Stimulated activated CD8-positive, alpha-beta memory T cell treated with anti-CD3 and anti-CD28 coated beads, Interleukin-2, amount 100 ng/mL, for 48 hours (primary cell): ENCODE measurements at places on chromosomes 16 and 17.

- DNase-seq = no peak
These were observed 31.3 kb downstream of the IRF8 start for GRCh38 chr16:85930301-85930700.

DNA sequence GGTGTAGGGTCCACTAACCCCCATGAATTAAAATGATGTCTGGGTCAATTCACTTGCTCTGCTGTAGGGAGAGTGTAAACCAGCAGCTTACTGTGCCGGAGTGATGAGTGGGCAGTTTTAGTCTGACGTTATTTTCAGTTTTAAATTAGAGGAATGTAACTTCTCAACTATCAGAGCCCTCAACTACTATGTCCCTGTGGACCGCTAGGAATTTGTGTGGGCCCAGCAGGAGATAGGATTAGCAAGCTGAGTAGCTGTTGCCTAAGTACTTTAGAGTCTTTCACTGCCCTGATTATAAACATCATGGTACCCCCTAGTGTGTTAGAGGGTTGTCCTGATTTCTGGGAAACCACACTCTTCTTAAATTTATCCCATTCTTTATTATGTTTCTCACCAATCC lies 11.4 kb downstream of the MARVELD3 start:
- DNase-seq = no peak

DNA sequence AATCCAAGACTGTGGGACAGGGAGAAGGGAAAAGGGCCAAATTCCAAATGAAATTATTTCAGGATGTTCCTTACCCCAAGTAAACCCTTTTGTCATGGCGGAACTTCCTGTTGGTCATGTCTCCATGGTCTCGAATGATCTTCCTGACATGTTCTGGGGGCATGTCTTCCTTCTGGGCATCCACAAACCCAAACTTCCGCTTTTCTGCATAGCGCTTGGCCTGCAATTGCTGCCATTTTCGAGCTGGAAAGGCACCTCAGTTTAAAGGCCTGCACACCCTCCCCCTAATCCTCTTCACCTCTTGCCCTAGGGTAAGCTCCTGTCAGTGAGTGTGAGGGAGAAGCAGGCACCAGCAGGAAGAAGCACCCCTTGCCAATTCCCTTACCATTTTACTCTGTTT lies 1.2 kb downstream of the PRPF8 start:
- DNase-seq = no peak

- DNase-seq = no peak
These were observed 8.6 kb upstream of the METTL9 start for GRCh38 chr16:21590796-21591195.

DNA sequence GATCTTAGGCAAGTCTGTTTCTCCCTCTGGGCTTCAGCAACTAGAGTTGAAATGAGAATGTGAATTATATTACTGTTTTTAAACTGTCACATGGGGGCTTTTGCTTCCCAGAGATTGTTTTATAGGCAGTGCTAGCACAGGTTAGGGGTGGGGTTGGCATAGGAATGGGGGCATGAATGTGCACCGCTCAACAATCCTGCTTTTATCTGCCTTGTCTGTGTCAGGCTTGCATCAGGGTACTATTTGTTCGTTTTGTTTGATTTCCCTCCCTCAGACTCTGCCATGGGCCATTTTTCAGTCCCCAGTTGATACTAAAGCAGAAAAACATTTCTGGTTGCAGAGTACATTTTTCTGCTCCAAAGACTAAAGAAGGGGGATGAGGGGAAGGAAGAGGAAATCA lies 34.6 kb upstream of the IRX6 start:
- DNase-seq = no peak

GRCh38 chr17:61149862-61150362 lies 249.7 kb upstream of the TBX2 start:
- DNase-seq = no peak

DNA sequence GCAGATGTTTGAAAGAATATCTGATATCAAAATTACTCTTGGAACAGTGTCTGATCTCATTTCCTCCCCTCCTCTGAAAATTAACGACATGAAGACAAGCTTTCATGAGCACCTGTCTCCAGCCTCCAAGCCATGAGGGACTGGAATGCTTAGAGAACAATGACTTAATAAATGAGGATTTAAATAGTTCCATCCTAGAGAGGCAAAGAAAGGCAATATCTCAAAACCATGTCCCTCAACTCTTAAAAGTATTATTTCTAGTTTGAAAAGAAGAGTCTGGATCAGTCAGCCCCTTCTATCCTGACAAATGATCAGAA lies 137.5 kb downstream of the ANKFN1 start:
- DNase-seq = no peak

- DNase-seq = no peak
These were observed 2.6 kb downstream of the ENO3 start for GRCh38 chr17:4953451-4953961.

- DNase-seq = no peak
These were observed 14.6 kb upstream of the NDRG4 start for GRCh38 chr16:58485184-58485887.

GRCh38 chr16:59242556-59242955 lies 508.4 kb upstream of the GOT2 start:
- no peak for DNase-seq

- no peak for DNase-seq
These were observed 30.1 kb downstream of the UBN1 start for GRCh38 chr16:4877380-4877685.

DNA sequence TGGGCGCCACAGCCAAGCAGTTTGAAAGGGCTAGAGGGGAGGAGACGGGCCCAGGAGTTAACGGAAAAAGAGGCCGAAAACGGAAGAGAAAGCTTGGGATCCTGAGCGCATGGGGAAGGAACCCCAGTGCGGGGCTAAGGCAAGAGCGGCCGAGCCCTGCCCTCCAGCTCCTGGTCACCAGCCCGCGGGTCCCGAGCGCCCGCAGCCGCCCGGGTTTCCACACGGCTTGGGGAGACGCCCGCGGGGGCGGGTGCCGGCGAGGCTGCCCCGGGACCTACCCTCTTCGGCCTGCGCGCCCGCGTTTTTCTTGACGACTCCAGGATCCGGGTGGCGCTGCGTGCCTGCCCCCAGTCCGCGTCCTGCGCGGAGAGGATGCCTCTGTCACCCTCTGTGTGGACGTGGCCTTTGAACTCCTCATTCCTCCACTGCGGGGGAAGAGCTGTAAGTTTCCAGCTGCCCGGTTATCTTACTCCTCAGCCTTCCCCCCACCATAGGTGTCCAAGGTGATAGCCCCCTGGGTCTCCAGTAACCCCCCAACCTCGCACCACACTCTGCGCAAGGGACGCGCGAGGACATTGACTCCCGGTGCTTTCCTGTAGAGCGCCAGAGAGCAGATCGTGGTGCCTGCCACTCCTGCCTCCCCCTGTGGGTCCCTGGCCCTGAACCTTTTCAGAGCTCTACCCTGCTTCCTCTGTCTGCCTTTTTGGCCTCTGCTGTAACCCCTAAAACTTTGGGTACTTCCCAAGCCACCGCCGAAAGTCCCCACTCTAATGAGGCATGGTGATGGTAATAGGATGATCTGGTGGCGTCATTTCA lies 1.7 kb upstream of the CDH11 start:
- no peak for DNase-seq

DNA sequence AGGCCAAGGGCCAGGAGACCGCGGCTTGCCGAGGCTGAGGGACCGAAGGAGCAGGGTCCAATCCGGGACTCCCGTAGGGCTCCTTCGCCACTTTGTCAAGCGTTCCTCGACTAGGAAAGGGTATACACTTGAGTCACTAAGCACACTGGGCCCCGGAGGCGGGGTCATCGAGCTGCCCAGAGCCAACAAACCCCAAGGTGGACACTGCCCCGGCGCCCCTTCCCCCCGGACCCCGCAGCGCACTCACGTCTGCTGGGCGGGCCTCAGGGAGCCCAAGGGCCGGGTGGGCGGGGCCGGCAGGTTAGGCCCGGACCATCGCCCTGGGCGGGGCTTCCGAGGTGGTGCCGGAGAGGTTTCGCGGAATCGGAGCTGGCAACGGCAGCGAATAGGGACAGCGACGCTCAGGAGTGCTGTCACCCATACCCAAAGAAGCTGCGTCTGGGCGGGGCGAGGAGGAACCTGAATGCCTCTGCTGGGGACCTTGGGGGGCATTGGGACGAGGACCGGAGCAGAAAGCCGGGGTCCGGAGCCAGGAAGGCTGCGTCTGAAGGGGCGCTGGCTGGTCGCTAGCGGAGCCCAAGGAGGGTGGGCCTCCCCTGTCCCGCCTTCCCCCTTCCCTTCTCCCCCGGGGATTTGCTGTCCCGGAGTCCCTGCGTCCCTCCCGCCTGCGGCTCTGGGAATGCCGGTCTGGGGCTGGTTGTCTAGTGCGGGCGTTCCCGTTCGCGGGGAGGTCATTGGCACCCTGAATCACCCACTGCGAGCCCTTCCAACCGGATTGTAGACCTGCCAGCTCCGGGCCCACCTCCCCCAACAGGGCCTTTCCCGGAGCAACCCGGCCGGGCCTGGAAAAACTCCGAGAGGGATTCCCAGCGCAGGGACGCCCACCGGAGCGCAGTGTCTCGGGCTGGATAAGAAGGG lies 118.2 kb upstream of the SMURF2 start:
- peak; percentile 73 for DNase-seq

DNA sequence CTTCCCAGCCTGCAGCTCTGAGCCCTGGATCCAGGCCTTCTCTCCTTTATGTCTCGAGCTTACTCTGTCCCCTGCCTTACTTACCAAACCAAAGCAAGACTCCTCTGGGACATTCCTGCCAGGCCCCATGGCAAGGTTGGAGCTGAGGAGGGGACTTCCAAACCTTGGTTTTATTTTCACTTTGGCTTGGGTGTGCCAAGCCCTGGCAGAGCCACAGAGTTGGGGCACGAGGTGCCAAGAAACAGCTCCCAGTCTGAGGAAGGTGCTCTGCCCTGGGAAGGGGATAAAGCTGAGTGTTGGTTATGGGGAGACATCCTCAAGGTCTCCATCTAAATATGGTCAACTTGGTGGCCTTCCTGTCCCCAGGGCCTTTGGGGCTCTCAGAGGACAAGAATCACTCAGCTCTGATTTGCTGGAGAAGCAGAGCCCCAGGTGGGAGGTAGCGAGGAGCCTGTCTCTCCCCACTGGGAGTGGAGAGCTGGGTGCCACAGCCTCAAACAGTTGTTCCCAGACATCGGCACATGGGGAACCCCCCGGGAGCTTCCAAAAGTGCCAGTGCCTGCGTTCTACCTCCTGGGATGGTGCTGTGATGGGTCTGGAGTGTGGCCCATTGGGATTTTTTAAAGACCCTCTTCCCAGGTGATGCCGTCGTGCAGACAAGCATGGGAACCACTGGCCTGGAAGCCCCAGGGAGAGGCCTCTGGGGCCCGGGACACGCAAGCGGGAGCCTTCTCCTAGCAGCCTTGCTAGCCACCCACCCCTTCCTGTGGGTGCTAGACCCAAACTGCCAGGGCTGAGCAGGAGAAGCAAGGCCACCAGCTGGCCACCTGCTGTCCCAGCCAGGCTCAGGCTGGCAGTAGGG lies 10.3 kb downstream of the NLRC5 start:
- DNase-seq = no peak

DNA sequence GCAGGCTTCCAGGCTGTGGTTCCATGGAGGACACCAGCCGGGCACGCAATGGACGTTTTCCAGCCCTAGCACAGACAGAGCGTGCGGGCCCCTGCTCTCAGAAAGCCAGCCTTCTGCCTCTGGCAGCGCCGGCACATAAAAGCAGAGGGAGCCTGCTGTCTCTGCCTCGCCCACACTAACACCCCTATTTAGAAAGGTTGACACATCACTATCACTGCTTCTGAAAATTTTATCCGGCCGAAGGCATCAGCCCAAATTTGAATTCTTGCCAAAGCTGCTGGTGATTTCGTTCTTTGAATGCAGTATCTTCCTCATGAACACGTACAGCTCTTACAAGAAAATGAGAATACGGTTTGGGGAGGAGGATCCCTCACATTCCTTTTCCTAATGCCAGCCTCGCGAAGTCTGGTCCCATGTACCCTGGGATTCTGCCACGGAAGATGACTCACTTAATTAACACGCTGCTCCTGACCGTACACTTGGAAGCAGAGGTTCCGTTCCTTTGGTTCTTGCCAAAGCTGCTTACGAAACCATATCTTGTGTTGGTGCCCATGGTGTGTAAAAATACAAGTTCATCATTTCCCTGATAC lies 1.3 kb upstream of the RAB11FIP3 start:
- DNase-seq = no peak

DNA sequence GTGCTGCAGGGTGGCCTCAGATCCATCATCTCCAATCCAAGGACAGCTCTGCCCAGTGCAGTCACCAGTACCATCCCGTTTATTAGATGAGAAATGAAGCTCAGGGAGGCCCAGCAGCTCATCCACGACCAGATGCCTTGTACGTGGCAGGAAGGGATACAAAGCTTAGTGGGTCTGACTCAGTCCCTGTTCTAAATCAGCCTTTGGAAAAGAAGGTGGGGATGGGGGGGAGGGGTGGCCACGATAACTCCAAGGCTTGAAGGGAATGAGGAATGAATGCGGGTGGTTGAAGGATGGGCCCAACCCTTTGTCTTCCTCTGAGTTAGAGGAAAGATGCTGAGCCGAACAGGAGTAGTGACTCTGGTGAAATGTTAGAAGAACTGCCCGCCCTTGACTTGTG lies 25.8 kb downstream of the LLGL2 start:
- no peak for DNase-seq

DNA sequence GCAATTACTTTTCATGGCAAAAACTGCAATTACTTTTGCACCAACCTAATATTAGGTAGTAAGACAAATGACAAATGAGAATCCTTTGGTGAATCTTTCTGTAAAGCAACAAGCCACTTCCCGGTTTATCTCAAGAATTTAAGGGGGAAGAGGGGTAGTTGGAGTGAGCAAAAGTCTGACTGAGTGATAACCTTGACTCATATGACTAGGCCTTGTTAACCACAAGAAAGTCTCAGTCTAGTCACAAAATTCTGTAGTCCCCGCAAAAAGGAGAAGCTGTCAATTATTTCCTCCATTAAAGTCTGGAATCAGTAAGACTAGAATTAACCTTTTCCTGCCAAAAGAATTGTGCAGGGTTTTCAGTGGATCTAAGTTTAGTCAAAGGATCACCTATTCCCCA lies 72.2 kb upstream of the GNAO1 start:
- DNase-seq = no peak

DNA sequence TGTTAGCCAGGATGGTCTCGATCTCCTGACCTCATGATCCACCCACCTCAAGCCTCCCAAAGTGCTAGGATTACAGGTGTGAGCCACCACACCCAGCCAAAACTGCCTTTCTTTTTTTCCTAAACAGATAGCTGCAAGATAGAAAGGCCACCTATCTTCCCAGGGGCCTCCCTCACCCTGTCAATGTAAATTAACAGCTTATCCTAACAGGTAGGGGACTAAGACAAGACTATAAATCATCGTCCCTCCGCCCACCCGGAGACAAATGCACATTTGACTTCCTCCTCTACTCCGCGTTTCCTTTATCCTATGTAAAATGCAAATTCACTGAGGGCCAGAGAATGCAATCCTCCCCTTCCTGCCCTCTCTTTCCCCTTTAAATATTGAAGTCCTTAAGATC lies 71.4 kb downstream of the MARF1 start:
- no peak for DNase-seq

- DNase-seq = no peak
These were observed 1114.2 kb upstream of the GOT2 start for GRCh38 chr16:59848296-59848695.

- no peak for DNase-seq
These were observed 1.1 kb upstream of the ZNF200 start for GRCh38 chr16:3235856-3236669.

GRCh38 chr16:87050142-87050541 lies 267.1 kb downstream of the C16orf95 start:
- DNase-seq = no peak

GRCh38 chr16:80585764-80586163 lies 45.0 kb downstream of the DYNLRB2 start:
- no peak for DNase-seq

- no peak for DNase-seq
These were observed 918.7 kb downstream of the CDH11 start for GRCh38 chr16:64203126-64203525.
